ENCODE measurements at places on chromosomes 12 and 14.
A peak's percentile ranks its signal among the peaks of the same experiment; 100 is the strongest.

DNA sequence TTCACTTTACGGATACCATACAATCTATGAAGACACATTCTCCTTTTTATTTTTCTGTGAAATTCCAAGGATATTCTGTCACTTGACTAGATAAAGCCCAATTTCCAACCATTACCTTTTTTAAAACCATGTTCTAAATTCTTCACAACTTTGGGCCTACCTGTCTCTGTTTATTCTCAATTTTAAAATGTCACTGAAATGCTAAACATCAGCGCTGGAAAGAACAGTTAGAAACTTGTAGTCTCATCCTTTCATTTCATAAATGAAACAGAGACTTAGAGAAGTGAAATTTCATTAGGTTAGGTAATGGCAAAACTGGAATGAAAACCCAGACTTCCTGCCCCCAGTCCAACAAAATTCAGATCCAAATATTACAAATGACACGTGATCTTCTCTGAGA, 396.2 kb downstream of the CCDC91 start:
- DNase-seq: no peak

GRCh38 chr12:113647048-113647447, 175.4 kb upstream of the LHX5 start:
- DNase-seq: no peak

- no peak for DNase-seq
Measured at GRCh38 chr12:120116441-120116791, at the start of gene RAB35. RAB35 (minus strand) TSS chr12:120116753; CDS start chr12:120116650, 103 bp downstream.

- DNase-seq: no peak
Measured at GRCh38 chr14:65476273-65476941, 63.9 kb downstream of the FUT8 start.

DNA sequence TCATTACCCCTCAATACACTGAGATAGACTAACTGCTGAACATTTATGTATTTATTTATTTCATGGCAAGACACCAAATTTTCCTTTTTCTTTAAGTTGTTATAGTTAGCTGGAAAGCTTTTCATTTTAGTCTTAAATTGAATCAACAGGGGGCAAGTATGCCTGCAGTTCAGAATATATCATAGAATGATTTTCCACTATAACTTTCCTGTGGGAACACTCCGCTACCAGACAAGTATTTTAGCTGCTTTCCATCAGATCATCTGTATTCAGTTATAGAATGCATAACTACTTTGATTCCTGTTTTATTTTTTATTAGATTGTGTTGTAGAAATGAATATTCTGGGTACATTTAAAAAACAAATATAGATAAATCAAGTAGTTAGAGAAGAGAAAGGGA, 102.0 kb downstream of the SLC6A15 start:
- DNase-seq: no peak

DNA sequence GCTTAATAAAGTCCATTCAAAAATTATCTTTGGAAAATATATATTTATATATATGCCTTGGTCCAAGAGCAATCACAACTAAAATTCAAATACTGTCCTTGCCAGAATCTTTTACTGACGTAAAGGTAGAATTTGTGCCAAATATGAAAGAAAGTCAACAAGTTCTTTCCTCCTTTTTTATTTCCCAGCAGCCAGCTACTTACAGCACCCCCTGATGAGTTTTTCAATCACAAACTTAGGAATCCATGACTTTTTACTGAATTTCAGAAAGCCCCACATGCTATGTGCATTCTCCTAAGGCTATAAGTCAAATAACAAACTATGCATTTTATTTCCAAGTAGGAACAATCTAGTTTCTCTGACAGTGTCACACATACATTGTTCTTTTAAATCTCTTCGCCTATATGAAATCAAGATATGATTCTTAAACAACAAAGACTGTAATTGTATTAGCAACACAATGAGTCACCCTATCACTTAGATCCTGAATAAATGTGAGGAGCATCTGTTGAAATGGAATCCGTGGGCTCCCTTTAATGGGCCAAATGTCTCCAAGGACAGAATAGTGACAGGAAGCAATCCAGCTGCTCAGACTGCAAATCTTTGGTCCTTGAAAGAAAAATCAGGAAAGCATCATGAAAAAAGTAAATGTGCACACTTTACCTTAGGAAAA, 271.4 kb downstream of the DUSP6 start:
- no peak for DNase-seq

DNA sequence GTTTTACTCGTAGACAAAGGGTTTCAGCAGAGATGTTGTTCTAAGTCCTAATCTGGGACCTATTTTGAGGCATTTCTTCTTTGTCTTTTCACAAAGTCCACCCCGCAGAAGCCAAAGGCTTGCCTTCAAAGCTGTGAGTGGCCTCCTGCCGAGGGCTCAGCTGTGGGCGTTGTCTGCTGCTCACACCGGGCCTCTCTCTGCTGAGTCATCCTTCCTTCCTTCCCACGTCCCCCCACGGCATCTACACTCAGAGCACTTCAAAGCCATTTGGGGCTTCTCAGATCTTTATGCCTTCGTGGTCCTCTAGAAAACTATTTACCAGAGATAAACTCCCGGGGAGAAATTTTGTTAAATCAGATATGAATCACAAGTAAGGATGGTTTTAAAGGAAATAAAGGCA, 115.9 kb upstream of the TMPO start:
- DNase-seq: peak; percentile 76

DNA sequence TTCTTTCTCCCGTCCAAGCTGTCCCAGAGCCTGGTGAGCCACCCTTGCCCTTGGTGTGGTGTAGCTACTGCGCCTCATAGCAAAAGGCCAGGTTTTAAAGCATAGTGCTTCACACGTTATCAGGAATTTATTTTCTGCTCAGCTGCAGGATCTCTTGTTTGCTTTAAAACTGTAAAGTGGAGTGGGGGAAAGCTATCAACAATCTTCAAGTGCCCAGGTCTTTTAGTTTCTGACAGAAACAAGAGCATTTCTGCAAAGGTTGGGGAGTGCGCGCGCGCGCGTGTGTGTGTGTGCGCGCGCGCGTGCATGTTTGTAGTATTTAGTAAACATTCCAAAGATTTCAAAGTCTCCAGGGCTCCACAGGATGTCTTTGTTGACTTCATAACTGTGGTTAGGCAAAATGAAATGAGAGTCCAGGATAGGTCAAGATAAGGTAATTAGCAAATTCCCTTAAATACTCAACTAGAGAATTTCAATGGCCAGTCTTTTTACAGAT, 45.5 kb downstream of the EML1 start:
- DNase-seq: peak; percentile 89

GRCh38 chr12:104686196-104686595, 229.4 kb downstream of the CHST11 start:
- no peak for DNase-seq

- DNase-seq: no peak
Measured at GRCh38 chr12:51403681-51404136, 12.5 kb upstream of the GALNT6 start.

DNA sequence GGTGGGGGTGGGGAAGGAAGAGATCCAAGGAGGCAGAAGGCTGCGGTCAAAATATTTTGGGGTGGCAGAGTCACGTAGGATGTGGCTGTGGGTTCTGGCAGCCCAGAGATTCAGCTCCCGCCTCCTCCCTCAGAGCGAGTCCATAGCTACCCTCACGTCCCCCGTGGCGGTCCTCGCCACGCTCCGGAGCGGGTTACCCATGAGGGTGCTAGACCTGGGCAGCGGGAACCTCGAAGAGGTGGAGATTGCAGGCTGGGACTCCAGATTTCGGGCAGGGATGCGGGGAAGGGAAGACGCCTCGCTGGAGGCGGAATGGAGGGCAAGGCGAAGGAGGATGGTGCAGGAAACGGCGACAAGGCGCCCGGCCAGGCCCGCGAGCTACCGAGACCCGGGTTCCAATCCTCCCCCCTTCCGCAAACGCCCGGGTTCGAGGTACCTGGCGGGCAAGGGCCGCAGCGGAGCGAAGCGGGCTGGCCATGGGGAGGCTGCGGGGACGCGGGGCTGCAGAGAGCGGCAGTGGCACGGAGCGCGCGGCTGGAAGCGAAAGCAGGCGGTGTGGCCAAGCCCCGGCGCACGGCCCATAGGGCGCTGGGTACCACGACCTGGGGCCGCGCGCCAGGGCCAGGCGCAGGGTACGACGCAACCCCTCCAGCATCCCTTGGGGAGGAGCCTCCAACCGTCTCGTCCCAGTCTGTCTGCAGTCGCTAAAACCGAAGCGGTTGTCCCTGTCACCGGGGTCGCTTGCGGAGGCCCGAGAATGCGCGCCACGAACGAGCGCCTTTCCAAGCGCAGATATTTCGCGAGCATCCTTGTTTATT, 46.2 kb downstream of the BCAT1 start:
- DNase-seq: peak; percentile 56

- no peak for DNase-seq
Measured at GRCh38 chr12:64998371-64999147, 122.5 kb downstream of the WIF1 start.

DNA sequence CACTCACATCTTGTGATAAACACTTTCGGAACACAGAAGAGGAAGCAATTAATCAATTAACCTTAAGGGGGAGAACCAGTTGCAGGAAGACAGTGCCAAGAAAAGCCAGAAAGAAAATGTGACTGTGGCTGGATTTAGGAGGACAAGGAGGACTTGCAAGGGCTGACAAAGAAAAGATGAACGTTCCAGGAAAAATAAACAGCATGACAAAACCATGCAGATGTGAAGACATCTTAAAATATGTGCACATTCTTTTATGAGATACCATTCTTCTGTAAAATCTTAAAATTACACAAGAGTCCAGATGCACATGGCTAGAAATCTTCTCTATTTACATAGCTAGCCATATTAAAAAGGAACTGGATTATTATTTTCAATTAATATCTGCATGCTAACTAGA, 33.4 kb downstream of the KITLG start:
- DNase-seq: no peak

- DNase-seq: no peak
Measured at GRCh38 chr12:106140223-106140986, 1.7 kb upstream of the NUAK1 start.

GRCh38 chr14:61212546-61212945, 68.6 kb downstream of the TMEM30B start:
- DNase-seq: no peak

GRCh38 chr14:73232984-73233383, 4.3 kb upstream of the PAPLN start:
- DNase-seq: no peak

DNA sequence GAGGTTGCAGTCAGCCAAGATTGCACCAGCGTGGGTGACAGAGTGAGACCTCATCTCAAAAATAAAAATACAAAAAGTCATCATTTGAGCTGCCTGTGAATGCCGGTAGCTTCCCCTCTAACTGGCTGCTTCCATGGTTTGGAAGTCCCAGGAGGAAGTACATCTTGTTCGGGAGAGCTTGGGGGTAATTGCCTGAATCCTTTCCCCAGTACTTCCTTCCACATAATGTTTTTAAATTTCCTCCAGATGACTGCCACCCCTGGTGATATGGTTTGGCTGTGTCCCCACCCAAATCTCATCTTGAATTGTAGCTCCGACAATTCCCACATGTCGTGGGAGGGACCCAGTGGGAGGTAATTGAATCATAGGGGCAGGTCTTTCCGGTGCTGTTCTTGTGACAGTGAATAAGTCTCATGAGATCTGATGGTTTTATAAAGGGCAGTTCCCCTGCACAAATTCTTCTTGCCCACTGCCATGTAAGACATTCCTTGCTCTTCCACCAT, 87.2 kb downstream of the SPRING1 start:
- no peak for DNase-seq

DNA sequence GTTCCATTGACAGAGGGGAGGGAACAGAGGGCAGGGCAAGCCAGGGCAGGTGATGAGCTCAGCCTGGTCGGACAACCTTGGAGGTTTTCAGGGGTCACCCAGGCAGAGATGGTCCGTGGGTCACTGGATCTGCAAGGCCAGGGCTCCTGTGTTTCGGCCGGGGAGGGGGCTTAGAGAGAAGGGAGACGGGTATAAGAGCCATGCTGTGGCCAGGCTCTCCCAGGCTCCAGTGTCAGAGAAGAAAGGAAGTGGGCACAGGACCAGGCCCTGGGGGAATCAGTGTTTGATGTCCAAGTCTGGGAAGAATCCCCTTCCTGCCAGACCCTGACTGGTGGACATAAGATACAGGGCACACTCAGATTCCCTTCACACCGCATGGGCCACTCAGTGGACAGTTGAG, 36.9 kb downstream of the DIO3 start:
- no peak for DNase-seq

DNA sequence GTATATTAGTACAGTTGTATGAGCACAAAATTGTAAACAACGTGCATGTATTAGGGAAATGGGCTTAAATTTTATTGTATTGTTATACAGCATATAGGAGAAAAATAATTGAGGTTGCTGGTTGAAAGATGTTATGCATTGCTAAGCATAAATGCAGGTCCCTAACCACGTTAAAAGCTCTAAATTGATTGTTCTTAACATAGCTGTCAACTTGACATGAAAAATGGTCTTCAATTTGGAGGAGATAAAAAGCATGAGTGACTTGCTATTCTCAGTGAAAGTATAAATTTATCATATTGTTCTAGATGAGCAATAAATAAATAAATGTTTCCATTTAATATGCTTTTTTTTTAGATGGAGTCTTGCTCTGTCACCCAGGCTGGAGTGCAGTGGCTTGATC, 506.6 kb upstream of the ATXN7L3B start:
- DNase-seq: no peak

GRCh38 chr12:100061814-100062213, 77.1 kb upstream of the ANKS1B start:
- no peak for DNase-seq

GRCh38 chr12:79987731-79988130, 52.8 kb upstream of the PPP1R12A start:
- no peak for DNase-seq

GRCh38 chr12:97984974-97985580, 522.5 kb downstream of the RMST start:
- no peak for DNase-seq

Measured in ELF-1 (cell line).